ENCODE measurements at places on chromosomes 13 and 19.
A peak's percentile ranks its signal among the peaks of the same experiment; 100 is the strongest.

DNA sequence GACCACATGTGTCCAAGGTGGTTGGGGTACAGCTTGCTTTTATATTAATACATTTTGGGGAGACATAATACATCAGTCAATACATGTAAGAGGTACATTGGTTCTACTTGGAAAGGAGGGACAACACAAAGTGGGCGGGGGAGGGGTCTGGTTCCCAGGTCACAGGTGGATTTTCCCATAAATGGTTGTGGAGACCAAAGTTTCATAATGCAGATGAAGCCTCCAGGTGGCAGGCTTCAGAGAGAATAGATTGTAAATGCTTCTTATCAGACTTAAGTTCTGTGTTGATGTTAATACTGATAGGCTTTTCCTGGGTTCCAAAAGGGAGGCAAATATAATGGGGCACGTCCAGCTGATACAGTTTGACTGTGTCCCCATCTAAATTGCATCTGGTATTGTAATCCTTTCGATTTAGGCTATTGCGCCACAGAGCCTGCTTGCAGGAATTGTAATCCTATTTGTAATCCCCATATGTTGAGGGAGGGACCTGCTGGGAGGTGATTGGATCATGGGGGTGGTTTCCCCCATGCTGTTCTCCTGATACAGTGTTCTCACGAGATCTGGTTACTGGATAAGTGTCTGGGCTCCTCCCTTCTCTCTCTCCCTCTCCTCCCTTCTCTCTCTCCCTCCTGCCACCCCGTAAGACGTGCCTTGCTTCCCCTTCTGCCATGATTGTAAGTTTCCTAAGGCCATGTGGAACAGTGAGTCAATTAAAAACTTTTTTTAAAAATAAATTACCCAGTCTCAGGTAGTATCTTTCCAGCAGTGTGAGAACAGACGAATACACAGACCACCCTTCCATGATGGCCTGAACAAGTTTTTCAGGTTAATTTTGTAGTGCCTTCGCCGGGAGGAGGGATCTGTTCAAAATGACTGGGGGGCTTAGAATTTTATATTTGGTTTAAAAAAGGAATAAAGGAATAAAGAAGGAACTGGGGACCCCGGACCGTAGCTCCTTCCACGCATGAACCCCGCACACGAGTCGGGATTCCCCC, 44.9 kb downstream of the ZNF823 start:
- no peak for DNase-seq

- DNase-seq: no peak
These were observed 40.6 kb upstream of the DGKH start for GRCh38 chr13:42007844-42008243.

DNA sequence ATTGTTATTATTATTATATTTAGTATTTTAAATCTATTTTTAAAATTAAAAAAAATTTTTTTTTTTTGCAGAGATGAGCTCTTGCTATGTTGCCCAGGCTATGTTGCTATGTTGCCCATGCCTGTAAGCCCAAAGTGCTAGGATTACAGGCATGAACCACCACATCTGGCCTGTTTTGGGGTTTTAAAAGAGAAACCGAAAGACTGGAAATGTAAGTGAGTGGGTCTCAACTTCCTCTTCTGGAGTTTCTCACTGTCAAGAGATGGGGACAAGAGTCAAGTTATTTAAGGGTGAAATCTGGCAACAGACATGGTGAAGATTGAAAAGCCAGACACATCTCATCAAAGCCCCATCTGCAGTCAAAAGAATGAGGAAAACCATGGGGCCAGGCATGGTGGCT, 4.2 kb upstream of the OR7G3 start:
- no peak for DNase-seq

- no peak for DNase-seq
These were observed 441.0 kb downstream of the KLF12 start for GRCh38 chr13:73693215-73693614.

DNA sequence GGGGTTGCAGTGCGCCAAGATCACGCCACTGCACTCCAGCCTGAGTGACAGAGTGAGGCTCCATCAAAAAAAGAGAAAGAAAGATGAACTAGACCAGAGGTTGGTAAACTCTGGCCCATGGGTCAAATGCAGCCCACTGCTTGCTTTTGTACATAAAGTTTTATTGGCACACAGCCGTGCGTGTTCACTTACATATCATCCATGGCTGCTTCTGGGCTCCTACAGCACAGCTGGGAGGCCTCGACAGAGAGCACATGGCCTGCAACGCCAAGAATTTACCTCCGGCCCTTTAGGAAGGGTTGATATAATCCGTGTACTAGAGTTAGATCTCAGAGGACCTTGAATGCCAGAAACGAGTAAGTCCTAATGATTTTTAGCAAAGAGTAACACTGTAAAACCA, 46.0 kb downstream of the GNG7 start:
- DNase-seq: no peak

DNA sequence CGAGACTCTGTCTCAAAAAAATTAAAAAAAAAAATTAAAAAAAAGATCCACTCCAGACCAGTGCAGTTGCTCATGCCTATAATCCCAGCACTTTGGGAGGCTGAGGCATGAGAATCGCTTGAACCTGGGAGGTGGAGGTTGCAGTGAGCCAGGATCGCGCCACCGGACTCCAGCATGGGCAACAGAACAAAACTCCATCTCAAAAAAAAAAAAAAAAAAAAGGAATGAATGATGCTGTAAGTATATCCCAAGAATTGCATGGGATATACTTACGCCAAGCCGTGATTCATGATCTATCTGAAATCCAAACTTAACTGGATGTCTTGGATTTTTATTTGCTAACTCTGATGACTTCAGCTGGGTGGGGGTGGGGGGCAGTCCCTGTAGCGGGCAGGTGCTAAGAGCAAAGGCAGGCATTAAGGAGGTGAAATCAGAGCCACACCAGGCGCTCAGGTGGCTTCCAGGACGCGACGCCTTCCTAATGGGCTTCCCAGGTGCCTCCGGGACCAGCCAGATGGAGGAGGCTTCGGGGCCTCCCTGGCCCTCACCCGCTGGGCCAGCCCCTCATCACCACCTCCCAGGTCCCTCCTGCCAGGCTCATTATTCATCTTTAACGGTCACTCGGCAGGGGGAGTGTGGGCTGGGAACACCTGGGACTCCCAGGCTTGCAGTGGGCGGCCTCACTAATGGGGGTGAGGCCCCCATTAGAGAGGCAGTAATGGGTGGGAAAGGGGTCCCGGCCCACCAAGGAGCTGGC, 11.4 kb upstream of the FUT5 start:
- DNase-seq: no peak

DNA sequence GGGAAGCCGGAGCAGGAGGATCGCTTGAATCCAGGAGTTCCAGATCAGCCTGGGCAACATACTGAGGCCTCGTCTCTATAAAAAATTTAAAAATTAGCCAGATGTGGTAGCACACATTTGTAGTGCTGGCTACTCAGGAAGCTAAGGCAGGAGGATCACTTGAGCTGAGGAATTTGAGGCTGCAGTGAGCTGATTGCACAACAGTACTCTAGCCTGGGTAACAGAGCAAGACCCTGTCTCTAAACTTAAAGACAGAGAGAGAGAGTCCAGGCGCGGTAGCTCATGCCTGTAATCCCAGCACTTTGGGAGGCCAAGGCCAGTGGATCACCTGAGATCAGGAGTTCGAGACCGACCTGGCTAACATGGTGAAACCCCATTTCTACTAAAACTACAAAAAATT, 4.4 kb downstream of the IFNL3 start:
- no peak for DNase-seq

GRCh38 chr19:10871711-10872545, 575 bp downstream of the CARM1 start:
- DNase-seq: peak; percentile 64

DNA sequence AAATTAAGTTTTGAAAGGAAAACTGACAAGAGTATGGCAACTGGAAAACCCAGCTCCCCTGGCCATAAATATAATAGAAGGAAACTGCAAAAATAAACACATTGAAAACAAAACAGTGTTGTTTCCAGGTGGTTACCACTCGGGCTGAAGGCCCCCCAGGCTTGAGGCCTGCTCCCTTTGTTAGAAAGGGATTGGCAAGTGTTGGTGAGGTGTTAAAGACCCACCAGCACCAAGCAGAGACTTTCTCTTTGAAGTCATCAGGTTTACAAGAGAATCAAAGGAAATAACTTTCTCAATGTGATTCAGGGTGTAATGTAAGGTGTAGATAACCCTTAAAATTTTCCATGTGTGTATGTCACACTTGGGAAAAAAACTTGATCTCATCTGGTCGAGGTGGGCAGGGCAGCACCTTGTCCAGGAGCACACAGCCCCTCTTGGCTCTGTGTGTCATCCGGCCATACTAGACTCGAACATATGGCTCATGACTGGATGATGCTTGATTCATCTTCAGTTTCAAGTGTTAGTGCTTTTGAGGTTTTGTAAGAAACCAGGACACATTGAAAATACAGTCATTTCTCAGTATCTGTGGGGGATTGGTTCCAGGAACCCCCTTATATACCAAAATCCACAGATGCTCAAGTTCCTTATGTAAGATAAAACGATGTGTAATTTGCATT, 7.8 kb downstream of the ACTN4 start:
- no peak for DNase-seq

- DNase-seq: no peak
These were observed 61.8 kb upstream of the KCTD15 start for GRCh38 chr19:33734913-33735312.

GRCh38 chr19:41144403-41144802, 30.2 kb downstream of the CYP2F1 start:
- peak; percentile 73 for DNase-seq

- DNase-seq: no peak
These were observed 437.5 kb downstream of the FGF9 start for GRCh38 chr13:22108283-22108942.

DNA sequence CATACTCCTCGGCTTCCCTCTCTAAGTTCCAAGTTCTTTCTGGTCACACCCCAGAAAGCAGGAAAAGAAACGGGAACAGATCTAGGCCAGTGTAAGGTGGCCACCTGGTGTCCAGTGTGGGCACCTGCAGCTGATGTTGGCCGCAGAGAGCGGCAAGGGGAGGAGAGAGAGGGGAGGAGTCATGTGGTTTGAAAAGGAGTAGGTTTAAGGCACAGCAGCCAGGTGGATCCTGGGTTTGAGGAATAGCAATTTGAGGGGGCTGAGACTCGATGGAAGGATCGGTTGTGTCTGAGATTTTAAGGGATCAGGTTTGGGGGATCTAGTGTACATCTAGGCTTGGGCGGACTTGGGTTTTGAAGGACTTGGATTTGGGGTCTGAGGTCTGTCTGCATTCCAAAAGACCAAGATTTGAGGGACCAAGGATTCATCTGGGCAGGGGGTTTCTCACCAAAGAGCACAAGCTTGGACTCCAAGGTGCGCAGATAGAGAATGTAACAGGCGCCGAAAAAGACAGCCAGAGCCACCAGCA, 1.2 kb downstream of the RABAC1 start:
- DNase-seq: peak; percentile 75

DNA sequence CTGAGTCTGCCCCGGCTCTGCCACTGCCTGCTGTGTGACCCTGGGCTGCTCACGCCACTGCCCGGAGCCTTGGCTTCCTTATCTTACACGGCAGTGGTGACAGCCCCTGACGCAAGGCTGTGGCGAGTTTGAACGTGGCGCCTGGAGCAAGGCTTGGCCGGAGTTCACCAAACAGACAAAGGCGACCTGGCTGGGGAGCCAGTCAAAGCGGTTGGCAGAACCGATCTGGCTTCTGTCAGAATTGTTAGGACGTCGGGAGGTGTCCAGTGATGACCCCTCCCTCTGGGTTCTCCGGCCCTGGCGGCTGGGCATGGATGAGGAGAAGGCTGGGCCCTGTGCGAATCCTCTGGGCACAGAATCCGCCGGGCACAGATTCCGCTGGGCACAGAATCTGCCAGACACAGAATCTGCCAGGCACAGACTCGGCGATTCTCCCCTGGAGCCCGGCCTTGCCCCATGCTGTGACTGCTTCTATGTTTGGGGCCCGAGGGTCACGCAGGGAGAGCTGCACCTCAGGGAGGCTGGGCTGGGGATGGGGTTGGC, 11.7 kb upstream of the TMEM255B start:
- no peak for DNase-seq

GRCh38 chr19:1231729-1232637, 5.8 kb downstream of the CBARP start:
- DNase-seq: no peak

DNA sequence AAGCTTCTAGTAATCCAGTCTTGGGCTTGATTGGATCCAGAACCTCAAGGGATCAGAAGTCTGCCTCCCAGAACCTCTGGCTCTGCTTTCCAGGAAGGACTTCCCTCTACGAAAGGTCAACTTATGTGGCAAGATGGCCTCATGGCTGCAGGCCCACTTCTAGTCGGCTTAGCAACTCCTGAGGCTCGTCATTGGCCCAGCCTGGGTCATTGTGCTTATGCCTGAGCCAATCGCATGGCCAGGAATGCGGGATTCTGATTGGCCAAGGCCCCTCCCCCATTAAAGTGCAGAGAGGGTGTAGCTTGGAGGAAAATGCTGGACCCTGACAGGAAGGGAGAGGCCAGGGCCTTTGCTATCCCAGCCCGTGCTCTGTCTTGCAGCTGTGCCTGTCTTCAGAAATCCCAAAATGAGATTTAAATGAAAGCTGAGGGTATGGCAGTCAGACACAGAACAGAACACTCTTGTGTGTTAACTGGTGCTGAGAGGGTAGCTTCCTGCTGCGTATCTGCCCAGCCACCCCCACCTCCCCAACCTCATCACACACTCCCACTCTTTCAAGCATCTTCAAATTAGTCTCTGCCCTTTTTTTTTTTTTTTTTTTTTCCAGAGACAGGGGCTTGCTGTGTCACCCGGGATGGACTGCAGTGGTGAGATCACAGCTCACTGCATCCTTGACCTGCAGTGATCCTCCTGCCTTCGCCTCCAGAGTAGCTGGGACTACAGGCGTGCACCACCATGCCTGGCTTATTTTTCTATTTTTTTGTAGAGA, 5.5 kb upstream of the CCNE1 start:
- no peak for DNase-seq

- peak; percentile 59 for DNase-seq
These were observed 666 bp downstream of the BIVM start for GRCh38 chr13:102799426-102800144.

- no peak for DNase-seq
These were observed 107.6 kb downstream of the RFC3 start for GRCh38 chr13:33925563-33925962.

DNA sequence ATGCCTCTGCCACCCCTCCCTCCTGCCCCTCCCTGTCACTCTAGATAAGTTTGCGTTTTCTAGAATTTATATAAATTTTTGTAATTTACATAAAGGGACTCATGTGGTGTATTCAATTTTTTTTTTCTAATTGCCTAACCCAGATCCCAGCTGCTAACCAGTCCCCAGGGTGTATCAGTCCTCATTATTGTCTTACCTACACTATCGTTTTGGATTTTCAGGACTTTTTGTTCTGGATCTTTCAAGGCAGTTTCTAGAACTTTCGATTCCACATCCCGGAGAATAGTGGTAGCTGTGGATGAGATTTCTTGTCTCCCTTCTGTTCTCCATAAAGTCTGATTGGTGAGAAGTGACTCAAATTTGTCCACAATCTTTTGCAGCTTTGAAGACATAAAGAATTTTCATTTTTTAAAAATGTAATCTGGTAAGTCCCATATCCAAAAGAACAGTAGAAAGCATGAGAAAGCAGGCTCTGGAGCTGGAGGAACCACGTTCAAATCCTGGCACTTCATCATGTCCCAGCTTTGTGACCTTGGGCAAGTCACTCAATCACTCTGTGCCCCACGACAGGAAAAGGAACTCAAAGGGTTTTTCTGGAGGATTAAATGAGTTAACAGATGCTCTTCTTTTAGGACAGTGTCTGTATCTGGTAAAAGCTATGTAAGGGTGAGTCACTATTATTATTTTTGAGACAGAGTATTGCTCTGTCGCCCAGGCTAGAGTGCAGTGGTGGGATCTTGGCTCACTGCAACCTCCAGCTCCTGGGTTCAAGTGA, 19.7 kb downstream of the ADGRE3 start:
- DNase-seq: no peak

GRCh38 chr13:46197299-46198048, 14.3 kb upstream of the LRRC63 start:
- DNase-seq: no peak
